AG04450 (cell line): ENCODE measurements at places on chromosomes 1 and 21.
A peak's percentile ranks its signal among the peaks of the same experiment; 100 is the strongest.

DNA sequence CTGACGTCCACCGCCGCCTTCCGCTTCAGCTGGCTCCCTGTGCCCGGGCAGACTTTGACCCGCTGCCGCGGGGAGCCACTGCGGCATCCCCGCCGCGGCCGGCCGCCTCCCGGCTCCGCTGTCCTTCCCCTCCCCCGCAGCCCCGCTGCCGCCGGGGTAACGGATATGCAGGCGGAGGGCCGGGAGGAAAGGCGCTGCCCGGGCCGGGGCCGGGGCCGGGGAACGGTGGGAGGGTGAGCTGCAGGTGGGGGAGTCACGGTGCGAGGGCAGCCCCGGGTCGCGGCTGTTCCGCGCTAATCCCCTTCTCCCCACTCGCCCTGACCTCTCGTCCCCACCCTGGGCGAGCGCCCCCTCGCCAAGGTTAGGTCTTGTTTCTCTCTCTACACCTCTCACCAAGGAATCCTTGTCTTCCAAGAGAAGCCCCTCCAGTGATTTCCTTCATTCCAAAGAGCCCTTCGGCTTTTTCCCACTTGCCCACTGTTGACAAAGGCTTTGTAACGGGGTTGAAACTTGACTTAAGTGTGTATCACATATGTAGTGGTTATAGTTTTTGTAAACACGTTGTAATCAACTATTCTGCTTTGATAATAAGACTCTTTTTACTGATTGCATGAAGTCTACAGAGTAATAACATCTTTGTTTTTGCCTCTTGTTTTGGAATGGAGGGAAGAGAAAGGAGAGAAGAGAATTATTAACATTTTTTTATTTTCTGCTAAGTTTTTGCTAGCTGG, 669 bp downstream of the XPR1 start:
- no peak for DNase-seq

GRCh38 chr1:18093646-18094045, 14.0 kb upstream of the IGSF21 start:
- DNase-seq = no peak

DNA sequence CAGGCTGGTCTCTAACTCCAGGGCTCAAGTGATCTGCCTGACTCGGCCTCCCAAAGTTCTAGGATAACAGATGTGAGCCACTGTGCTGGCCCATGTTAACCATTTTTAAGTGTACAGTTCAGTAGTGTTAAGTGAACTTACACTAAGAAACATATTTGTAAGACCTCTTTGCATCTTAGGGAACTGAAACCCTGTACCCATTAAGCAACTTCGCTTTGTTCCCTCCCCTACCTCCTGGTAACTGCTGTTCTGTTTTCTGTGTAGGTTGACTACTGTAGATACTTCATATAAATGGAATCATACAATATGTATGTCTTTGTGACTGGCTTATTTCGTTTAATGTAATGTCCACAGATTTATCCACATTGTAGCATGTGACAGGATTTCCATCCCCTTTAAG, 11.0 kb downstream of the NUDC start:
- no peak for DNase-seq

DNA sequence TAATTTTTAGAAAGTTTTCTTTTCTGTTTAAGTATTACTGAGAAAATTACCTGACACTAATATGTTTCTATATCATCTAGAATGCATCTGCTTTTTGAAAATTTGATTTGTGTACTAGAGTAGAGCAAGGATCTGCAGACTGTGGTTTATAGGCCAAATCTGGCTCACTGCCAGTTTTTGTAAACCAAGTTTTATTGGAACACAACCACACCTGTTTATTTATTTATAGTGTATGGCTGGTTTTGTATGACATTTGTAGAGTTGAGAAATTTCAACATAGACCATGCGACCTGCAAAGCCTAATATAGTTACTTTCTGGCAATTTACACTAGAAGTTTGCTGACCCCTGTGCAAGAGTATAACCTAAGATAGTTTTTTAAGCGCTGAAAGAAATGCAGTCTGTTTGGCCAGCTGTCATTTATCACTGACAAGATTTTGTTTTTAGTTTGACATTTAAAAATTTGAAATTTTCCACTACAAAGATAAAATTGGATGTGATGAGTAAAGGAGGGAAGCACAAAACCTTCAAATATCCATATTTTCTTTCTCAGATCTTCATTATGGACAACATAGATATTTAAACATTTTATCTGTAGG, 36.1 kb upstream of the CACYBP start:
- DNase-seq = no peak

DNA sequence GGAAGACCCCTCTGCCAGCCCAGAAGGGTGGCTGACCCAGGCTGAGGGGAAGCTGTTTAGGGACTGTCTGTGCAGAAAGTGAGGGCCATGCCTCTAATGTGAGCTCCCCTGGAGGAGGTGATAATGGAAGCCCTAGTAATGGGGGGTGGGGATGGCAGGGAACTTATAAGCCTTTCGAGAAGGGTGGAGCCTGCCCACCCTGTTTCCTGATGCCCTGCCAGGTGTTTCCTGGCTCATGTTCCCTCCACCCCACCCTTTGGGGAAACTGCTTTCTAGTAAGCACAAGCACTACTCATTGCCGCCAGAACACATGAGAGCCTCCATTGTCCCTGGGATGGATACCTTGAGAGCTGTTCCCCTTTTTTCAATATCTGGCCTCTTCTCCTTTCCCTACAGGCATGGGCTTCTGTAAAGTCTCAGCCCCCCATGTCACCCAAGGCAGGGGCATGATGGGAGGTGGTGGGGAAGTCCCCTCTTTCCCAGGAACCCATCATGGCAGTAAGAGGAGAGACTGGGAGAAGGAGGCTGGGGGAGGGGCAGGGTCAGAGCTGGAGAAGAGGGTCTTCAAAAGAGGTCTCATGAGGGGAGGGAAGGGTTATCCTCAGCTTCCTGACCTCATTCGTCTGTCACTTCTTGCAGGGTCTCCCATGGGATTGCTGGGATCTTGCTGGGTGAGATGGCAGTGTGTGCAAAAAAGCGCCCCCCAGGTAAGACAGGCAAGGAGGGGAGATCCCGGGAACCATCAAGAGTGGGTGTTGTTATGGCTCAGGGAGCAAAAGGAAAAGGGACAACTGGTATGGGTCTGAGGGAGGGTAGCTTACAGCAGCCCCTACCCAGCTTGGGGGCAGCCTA, 2.4 kb downstream of the ATP8B2 start:
- DNase-seq = no peak

- DNase-seq = no peak
Observed at GRCh38 chr1:11204396-11205190, 15.4 kb downstream of the ANGPTL7 start.

DNA sequence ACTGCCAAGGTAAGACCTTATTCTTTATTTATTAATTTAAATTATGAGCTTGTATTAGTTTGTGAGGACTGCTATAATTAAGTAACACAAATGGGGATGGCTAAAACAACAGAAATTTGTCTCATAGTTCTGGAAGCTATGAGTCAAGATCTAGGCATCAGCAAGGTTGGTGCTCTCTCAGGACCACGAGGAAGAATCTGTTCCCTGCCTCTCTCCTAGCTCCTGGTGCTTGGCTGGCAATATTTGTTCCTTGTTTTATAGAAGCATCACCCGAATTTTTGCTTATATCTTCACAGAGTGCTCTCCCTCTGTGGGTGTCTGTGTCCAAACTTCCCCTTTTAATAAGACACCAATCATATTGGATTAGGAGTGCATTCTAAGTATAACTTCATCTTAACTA, 41.4 kb upstream of the CCDC190 start:
- no peak for DNase-seq

DNA sequence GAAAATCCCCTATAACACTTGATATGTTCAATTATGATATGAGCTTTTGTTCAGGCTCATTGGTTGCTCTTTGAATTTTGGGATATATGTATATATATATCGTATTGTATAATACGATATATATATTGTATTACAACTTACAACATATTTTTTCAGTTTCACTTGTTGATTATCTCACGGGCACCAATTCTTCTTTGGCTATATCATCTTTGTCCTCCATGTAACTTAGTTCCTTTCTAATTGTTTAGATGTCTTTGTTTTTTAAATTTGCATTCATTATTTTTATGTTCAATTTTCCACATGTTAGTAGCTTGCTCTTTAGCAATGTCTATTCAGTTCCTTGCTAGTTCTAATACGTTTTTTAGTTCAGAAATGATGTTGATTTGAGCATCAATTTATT, 150.0 kb downstream of the BACH1 start:
- no peak for DNase-seq

DNA sequence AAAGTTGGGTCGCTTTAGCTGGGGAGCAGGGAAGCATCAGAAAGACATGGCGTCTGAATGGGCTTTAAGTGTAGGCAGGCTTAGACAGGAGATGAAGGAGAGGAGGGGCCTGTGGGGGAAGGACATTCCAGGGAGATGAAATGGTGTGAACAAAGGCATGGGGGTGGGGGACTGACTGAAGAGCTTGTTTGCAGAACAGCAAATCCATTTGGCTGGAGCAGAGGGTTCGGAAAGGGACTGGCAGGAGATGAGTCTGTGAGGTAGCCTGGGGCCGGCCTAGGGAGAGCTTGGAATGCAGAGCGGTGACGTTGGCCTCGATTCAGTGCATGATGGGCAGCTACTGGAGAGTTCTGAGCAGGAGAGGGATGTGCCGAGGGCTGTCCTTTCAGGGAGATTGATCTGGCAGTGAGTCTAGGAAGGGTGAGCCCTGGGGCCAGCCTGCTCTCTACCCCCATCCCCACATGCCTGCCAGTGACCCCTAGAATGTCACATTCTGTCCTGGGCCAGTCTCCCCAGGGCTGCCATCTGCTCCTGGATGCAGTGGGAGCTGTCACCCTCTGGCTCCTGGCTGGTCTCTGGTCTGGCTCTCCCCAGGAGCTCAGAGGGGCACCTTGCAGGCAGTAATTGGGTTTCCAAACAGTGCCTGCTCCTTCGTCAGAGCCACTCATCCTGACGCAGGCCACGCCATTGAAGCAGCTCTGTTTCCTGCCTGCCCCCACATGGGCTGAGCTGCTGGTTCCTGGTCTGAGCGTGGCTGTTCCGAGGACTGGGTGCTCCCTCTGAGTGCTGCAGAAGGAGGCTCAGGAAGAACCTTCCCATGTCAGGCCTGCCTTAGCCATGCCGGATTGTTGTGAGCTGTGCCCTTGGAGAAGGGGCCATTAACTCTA, 22.3 kb upstream of the TMEM222 start:
- DNase-seq = peak; percentile 99

DNA sequence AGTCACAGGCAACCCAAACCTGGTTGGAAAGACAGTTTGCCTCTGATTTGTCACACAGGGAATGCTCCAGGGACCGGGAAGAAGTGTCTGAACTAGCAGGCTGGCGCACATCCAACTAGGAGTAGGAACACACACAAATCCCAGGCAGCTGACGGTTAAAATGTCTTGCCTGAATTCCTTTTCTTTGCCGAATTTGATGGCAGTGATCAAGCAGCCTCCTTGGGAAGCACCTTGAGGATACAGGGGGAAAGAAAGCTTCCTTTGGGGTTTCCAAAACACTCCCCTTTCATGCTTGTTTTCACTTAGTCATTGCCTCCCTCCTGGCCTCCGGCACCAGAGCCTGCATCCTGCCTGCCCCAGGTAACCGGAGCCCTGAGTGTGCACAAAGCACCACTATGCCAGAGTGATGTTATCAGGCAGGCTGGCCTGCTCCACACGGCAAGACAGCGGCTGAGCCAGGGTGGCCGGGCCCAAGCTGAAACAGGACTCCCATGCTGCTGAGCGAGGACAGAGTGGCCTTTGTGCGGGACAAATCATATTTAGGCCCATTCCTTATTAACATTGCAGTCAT, 193.8 kb downstream of the LMX1A start:
- no peak for DNase-seq

- DNase-seq = no peak
Observed at GRCh38 chr1:40895601-40896000, 33.4 kb upstream of the CITED4 start.

- no peak for DNase-seq
Observed at GRCh38 chr21:35328856-35329455, 279.9 kb upstream of the RUNX1 start.
